CD4-positive, alpha-beta T cell treated with Interleukin-17A for 1 hour (primary cell): ENCODE measurements at places on chromosomes 16 and 17.

DNA sequence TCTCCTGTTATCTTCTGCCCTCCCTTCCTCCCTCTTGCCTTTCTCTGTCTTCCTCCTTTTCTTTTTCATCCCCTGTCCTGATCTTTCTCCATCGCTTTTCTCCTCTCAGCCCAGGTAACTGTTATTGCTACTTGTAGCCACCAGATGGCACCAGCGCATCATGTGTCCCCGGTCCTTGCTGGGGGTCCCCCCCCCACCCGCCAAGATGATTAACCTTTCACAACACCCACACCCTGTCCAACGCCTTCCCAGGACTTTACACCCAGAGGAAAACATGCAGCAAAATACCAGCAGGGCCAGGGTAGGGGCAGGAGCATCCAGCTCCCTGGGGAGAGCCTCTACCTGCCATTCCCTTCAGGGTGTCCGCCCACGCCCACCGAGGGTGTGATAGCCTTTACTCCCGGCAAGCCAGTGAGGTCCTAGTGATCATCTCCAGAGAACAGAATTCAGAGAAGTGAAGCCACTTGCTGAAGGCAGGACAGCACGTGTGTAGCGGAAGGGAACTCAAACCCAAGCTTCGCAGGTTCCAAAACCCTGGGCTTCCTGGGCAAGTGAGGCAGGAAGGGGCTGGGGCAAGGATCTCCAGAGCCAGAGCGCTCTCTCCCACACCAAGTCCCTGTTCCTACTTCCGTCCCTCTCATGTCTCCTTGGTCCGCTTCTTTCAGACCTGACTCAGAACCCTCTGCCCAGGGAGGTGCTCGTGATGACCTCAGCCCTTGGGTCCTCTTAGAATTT, 13.4 kb upstream of the TAC4 start:
- DNase-seq: peak; percentile 63

DNA sequence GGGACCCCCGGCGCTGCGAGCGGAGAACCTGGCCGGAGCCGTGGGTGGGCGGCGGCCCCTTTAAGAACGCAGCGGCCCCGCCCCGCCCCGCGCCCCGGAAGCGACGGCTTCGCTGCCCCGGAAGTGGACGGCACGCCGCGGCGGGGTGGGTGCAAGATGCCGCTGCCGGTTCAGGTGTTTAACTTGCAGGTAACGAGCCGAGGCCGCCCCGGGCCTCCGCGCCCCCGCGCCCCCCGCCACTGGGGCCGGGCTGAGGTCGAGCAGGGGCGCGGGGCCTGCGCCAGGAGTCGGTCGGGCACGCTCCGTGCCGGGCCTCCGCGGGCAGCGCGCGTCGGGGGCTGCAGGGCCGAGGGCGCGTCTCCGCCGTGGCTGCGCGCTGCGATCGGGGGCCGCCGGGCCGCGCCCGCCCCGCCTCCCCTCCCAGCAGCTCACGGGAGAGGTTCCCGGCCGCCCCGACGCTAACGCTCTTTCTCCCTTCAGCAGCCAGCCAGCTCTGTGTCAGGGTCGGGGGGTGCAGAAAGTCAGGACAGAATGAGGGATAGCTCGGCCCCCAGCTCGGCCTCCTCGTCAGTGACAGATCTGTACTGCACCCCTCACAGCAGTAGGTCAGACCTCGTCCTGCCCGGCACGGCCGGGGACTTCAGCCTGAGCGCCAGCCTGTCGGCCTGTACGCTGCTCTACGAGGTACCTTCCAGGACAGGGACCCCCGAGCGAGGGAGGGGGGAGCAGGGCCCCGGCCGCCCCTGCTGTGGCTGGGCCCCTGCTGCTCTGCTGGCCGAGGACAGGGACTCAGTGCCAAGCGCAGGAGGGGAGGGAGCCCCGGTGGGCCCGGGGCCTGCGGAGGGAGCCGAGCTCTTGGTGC, at the start of the genes GPS1 and RFNG:
Gene GPS1 (plus strand): TSS at position 123 of the 862 bp plus-strand sequence. CDS start 34 bp downstream, at position 157.
Gene RFNG (minus strand): TSS at position 36 of the 862 bp plus-strand sequence. CDS start 45 bp downstream, outside the sequence.
- DNase-seq: peak; percentile 77

GRCh38 chr17:47275245-47275984, 21.8 kb downstream of the ITGB3 start:
- no peak for DNase-seq

GRCh38 chr17:82661717-82662683, 13.8 kb upstream of the WDR45B start:
- no peak for DNase-seq

GRCh38 chr17:19750835-19751234, 2.7 kb upstream of the ALDH3A1 start:
- no peak for DNase-seq

GRCh38 chr16:72728516-72728915, 319.4 kb downstream of the ZFHX3 start:
- DNase-seq: no peak

DNA sequence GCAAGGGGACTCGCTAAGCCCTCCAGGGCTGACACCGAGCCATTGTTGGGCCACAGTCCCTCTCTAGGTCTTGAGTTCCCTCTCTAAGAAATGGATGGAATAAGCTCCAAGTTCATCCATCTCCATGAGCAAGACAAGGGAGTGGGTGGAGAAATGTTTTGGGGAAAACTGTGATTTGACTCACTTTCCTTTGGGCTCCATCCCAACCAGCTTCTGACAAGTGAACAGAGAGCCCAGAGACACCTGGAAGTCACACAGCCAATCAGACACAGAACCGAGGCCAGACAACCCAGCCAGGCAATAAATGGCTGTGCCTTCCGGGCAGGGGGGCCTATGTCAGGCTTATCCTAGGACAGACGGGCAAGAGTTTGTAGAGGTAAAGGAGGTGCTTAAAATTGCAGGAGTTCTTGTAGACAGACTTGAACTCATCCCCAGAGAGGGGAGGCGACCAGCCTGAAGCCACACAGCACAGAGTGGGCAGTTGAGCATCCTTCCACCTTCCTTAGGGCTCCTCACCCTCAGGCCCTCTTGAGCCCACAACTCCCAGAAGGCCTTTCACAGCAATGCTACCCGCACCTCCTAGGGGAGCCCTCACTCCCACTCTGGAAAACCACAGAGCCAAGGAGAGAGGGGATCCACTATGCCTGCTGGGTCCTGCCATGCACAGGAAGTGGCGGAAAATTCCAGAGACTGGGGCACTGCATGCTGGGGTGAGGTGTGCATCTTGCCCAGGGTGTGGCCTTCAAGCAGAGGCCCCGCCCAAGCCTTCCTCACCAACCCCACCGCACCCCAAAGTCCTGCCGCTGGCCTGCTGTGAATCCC, 9.5 kb upstream of the FAM83G start:
- no peak for DNase-seq

DNA sequence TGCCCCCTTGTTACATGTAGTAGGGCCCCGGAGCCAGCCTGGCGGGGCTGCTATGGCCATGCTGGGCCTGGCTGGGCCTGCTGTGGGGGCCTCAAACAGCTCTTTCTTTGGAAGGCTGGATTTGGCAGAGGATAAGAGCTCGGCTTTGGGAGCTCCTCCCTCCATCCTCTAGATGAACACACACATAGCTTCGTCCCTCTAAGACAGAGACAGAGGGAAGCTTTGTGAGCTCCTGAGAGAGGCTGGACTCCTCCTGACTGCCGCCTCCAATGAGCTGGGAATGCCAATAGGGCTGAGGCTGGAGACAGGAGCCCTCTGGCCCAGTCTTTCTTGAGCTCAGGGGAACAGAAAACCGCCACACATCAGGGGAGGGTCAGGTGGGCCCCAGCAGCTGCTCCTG, 37.3 kb upstream of the CDC42EP4 start:
- no peak for DNase-seq

DNA sequence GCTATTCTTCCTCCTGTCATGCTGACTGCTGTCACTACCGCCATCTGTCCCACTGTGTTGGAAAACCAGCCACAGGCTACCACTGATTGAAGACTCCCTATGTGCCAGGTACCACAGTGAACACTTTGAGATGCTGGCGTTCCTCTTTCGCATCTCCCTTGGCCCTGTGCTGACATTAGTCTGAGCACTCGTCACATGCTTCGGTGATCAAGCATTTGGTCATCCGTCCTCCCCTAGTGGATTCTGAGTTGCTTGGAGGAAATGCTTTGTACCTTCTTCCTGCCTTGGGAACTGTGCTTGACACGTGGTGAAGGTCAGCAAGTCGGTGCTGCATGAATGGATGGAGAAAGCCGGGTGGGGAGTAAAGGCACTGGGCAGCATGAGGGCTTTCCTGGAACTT, 260.1 kb downstream of the SNX29 start:
- DNase-seq: no peak

- no peak for DNase-seq
Observed at GRCh38 chr17:10120109-10120485, 78.3 kb downstream of the GAS7 start.

DNA sequence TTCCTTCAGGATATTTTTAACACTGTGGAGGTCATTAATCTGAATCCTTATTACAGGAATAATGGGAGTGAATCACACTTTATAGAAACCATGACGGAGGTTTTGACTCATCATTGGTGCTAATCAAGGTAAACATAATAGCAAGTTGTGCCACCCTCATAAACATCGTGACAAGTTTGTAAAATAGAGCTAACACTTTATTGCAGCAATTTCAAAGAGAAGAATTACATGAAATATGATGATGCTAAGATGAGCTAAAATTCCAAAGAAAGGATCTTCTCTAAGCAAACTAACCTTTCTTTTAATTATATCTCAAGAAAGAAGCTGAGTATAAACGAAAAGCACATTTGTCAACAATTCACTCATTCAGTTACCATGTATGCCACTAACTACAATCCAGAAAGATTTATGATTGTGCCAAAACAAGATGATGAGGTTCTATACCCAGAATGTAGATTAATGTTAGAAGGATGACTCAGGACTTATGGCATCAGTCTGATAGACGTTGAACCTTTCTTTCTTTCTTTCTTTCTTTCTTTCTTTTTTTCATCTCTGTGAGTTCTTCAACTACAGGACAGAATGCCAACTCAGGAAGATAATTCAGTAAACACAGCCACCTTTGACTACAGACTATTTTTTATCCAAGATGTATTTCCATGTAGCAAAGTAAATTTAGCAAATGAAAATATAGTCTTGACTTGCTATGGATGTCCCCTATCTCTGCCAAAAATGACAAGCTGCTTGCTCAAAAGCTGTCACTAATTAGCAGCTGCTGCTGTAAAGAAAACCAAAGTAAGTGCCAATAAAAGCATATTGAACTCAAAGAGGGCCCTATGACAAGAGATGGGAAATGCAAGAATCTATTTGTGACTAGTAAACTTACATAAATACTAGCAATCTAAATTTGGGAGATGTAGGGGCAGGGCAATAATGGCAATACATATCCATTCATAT, 23.3 kb downstream of the STAT5B start:
- DNase-seq: no peak

DNA sequence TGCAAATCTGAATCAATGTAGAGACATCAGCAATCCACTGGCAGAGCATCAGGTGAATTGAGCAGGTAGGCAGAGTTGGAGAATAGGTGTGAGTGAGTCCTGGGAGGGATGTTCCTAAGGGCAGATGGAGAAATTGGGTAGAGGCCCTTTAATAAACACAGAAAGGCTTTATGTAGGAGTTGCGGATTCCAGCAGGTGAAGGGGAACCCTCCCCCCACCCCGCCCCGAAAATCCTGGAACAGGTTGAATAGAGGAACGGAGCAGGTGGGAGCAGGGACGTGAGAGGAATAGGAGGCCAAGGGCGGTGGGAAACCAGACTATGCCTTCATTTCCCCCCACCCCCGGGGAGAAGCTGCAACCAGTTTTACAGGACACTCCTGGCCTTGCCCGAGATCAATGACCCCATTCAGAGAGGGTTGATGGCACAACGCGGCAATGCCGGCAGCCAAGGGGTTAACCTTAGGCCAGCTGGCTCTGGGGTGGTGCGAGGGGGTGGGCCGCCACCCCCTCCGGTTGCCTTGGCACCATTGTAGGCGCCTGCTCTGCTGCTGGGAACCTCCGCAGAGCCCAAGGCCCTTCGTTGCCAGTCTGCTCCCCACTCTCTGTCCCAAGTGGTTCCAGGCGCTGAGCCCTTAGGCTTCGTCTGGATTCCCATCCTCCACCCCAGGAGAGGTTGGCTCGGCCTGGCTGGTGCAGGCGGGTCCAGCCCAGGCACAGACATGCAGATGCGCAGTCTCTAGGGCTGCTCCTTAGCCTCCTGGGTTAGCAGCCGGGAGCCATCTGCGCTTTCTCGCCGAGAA, 814 bp upstream of the RUNDC3A start:
- DNase-seq: no peak

DNA sequence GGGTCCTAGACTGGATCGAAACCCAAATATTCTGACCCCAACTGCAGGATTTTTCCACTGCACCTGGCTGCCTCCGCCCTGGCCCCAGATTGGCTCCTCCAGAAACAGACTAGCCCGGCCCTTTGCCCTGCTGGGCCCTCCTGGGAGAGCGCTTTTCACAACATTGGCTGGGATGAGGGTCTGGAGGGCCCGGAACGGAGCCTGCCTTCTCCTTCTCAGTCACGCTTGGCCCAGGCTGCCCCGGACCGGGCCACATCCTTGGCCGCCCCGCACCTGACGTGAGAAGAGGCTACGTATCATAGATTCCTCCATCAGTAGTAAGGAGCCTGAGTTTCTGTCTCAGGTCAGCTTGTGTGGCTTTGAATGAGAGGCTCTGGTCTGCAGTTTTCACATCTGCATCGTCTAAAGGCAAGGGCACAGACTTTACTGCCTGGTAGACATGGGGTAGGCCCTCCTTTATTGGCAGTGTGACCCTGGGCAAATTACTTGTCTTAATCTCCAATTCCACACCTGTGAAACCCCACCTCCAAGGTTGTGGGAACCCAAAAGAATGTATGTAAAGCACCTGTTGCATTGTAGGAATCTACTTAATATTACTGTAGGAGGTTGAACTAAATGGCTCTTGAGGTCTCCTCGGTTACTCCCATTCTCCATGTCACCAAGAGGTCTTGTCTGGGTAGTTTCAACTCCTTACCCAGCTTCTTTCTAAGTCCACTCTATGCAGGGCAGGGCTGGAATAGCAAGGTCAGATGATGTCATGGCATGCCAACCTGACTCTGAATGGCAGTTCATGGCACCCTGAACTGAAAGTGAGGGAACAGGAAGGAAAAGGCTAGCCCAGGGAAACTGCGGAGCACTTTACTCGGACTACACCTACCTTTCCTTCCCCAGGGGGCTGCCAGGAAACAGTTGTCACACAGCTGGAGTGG, 661 bp downstream of the LRRC3C start:
- no peak for DNase-seq

GRCh38 chr17:16880121-16880842, 91.6 kb downstream of the TNFRSF13B start:
- no peak for DNase-seq

- DNase-seq: peak; percentile 65
Observed at GRCh38 chr16:67447508-67448076, 16.7 kb downstream of the HSD11B2 start.

GRCh38 chr17:37160944-37161343, 212.2 kb downstream of the AATF start:
- no peak for DNase-seq

- DNase-seq: no peak
Observed at GRCh38 chr16:85709766-85710585, 21.2 kb upstream of the GINS2 start.
